ENCODE measurements at places on chromosomes 5 and 9. TPM values are rescaled to one million over a fixed set of nuclear protein-coding genes. Genes with fewer than 3 reads are reported as not detected.

The SPATA31D4 gene
- total RNA-seq: not detected

DNA sequence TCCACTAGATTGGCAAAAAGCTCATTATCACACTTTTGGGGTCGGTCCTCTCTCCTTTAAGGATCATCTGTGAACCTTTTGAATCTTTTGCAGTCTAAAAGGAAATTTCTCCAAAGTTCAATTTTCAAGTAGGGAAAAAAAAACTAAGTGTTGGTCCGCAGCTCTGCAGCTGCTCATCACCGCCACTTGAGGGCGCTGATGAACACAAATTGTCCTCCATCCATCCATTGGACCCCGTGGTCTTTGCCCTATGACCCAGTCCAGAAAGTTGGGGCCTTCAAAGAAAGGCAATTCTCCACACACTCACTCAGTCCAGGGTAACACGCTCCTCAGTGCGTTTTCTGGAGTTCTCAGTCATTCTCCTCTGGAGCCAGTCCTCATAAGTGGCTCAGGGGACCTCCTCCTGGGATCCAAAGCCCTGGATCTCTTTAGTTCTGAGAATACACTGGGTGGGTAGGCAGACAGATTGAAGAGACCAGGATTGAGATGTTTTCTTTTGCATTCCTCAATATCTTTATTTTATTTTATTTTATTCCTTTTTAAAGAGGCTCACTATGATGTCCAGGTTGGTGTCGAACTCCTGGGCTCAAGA lies 63.6 kb upstream of the SLC28A3 start:
- DNase-seq: no peak

GRCh38 chr9:89935115-89935514 lies 330.3 kb downstream of the GADD45G start:
- DNase-seq: no peak

DNA sequence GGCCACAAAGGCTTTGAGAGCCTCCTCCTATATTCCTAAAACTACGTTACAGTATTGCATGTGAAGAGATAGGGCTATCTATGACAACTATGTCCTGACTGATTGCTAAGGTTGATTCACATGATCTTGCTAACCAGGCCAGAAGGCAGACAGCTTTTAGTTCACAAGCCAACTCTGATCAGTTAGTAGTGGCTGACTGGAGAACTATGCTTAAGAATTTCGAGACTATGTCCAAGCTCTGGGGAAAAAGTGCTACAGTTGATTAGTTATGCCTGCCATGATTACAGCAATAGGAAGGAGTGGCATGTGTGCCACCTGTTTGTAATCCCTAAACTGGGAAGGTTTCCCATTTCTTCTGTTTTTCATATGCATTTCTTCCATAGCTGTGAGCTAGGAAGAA lies 223.4 kb downstream of the DOCK8 start:
- DNase-seq: no peak

GRCh38 chr9:133468374-133468773 lies 8.6 kb downstream of the CACFD1 start:
- DNase-seq: no peak

GRCh38 chr5:112653638-112654205 lies 84.0 kb upstream of the APC start:
- no peak for DNase-seq

DNA sequence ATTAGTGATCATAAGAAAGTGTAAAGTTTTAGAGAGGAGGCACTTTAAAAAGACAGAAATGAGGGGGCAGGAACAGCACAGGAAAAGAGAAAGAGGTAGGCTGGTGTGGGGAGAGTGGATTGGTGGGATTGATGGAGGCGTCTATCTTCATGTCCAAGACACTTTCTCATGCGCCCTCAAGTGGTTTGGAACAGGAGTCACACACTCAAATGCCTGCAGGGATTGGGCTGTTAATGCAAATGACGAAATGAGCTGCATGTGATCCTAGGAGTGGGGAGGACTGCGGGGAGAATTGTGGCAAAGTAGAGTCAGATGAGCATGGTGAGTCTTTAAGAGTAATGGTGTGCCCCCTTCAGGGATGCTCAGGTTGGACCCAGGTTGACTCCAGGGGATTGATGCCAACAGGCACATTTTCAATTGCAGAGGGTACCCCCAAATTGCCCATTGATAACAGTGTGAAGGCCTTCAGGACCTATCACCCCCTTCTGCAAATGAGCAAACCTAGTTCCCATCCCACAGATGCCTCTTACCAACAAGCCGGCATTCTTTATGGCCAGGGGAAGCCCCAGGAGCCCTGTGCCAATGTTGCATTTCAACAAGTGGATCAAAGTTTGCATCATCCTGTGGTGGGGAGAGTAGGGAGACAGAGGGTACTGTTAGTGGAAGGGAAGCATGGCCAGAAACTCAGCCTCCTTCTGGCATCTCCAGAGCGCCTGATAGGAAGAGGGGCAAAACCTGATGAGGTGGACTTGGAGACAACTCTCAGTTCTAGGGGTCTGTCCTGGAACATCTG lies 5.3 kb downstream of the SLC36A3 start:
- no peak for DNase-seq

- DNase-seq: no peak
Measured at GRCh38 chr9:99109522-99109921, 4.6 kb downstream of the TGFBR1 start.

GRCh38 chr5:119583684-119584083 lies 45.7 kb upstream of the FAM170A start:
- no peak for DNase-seq

- no peak for DNase-seq
Measured at GRCh38 chr5:43601454-43602260, 1.3 kb upstream of the NNT start.

The HMMR gene
- total RNA-seq: 1.7 TPM

Data from spleen (tissue), 13 donors.